Cardiac fibroblast (primary cell): ENCODE measurements at places on chromosomes 4 and X.

DNA sequence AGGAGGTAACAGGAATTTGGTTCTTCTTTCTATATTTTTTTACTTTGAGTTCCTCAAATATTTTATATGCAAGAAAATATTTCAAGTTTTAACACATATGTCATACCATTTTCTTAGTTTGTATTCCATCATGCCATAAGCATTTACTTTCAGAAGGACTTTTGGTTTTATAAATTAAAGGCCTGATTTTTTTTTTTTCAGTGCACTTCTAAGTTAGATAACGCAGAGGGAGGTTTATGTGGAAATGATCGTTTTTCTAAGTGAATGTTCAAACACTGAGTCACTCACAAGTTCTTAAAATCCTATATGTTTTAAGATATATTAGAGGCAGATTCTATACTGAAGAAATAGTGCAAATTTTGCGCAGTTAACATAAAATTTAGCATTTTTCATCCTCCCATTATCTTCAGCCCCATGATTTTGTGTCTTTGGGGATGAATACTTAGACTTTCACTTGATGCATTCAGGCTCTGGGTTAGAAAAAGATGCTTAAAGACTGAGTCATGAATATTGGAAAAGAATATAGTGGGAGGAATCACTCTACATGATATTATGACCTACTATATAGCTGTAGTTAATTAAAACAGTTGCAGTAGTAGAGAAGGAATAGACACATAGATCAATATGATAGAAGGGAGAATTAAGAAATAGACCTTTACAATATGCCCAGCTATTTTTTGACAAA, 54.9 kb downstream of the COL4A5 start:
- peak; percentile 20 for DNase-seq

DNA sequence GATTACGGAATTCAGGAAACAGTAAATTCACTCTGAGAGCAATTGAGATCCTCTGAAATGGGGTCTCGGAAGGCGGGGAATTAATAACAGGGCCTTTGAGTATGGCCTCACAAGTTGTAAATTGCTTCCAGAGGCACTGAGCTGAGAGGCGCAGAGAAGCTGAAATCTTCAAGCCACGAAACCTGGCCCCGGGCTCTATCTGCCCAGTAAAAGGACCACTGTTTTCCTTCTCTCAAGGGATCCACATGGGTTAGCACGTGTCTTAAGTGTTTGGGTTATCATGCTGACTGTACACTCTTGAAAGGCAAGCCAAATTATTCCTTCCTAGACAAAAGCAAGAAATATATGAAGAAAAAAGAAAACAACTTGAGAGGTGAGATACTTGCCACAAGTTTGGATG, 1012.9 kb upstream of the FTHL17 start:
- DNase-seq = no peak

DNA sequence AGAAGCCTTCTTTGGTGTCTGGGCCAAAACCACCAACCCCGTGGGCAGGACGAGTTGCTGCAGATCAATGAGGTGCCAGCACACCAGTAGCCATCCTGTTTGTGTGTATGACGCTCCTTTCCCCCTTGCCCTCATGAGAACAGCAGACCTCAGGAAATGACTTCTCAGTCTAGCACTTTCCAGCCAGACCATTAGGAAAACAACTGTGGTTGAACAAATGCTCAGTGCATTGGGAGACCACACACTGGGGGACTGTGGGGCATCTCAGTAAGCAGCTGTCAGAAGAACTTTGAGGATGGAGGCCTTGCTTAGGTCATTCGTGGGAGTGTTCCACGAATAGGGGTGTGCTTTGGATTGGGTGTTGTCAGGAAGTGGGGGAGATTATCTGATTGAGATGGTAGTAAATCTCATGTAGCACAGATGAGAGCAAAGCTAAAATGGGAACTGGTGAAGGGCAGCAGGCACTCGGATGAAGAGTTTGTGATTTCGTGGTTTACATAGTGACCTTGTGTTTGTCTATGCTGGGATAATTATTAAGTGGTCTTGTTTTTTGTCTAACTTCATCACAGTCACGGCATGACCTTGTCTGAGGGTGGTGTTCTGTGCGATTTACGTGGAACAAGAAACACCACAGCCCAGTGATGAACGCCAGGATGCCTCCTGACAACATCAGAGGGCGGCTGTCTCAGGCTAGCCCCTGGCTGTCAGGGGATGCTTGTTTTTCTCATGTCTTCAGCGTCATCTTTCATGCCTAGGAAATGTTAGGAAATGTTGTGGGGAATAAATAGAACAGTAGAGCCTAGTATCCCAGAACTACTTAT, 70.1 kb downstream of the USP46 start:
- peak; percentile 73 for DNase-seq

- no peak for DNase-seq
These were observed 13.1 kb upstream of the FAM13A start for GRCh38 chr4:89070041-89070440.
